ENCODE measurements at places on chromosomes 6 and 20. TPM values are rescaled to one million over a fixed set of nuclear protein-coding genes. Genes with fewer than 3 reads are reported as not detected.
A peak's percentile ranks its signal among the peaks of the same experiment; 100 is the strongest.

- H3K4me1 ChIP-seq: peaks cover 8% of the 10 kb centered on the region
- H3K27me3 ChIP-seq: no peaks in the 10 kb centered on the region
- H3K4me3 ChIP-seq: no peak overlapping the region
- H3K36me3 ChIP-seq: no peaks in the 10 kb centered on the region
- no peak for DNase-seq
- H3K27ac ChIP-seq: no peak overlapping the region
These were observed 901.0 kb upstream of the MAP3K7 start for GRCh38 chr6:91487696-91488392.

- no peaks in the 10 kb centered on the region for H3K27me3 ChIP-seq
- H3K27ac ChIP-seq: no peak overlapping the region
- no peaks in the 10 kb centered on the region for H3K36me3 ChIP-seq
- H3K4me3 ChIP-seq: no peak overlapping the region
These were observed 86.1 kb upstream of the SIRPA start for GRCh38 chr20:1809131-1809572.

DNA sequence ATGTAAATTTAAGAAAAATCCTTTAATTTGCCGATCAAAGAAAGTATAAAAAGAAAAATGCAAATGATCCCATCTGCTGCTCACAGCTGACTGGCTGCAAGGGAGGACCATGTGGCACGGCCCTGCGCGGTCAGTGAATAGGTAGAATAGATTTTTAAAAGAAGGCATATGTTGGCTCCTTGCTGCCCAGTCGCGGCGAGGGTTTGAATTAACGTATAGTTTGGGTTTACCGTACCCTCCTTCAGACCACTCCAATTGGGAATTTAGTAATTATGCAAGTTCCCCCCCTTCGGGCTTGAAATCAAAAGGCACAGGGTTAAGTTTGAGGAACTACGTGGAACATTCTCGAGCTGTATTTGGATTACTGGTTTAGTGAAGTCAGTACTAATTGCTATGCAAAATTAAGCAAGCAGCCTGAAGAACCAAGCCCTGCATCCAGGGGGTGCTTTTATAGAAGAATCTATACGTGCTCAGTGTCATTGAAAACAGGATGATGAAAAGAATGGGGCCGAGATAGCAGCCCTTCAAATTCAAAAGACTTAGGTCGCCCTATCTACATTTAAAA is 1.1 kb upstream of the BEND3 start:
- H3K27me3 ChIP-seq: peaks cover 25% of the 10 kb centered on the region
- H3K27ac ChIP-seq: no peak overlapping the region
- peak overlapping the region; percentile 68 for H3K4me3 ChIP-seq
- H3K36me3 ChIP-seq: no peaks in the 10 kb centered on the region
- H3K4me1 ChIP-seq: peaks cover 4% of the 10 kb centered on the region
- no peak for DNase-seq

GRCh38 chr20:5070081-5070480 is 49.7 kb downstream of the PCNA start:
- no peak overlapping the region for H3K4me3 ChIP-seq
- no peak for DNase-seq
- H3K4me1 ChIP-seq: peaks cover 6% of the 10 kb centered on the region
- no peak overlapping the region for H3K27ac ChIP-seq

DNA sequence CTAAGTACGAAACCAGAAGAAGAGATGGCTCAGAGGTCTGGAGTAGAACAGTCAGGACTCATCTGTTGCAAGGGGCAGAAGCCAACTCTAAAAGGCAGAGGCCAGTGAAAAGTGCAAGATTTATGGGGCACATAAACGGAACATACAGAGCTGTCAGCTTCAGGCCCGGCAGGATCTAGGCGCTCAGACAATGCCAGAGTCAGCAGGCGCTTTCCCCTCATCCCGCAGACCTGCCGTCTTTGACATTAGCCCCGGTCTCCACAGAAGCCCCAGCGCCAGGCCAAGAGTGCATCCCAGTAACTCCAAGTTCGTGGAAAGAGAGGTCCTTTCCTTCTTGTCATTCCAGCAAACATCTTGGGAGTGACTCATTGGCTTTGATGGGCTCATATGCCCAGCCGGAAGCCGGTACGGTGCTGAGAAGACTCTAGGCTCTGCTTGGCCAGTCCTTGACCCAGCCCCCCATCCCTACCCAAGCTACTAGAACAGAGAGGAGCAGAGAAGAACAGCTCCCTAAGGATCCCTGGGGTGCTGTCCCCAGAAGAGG is 260.9 kb downstream of the TAF4 start:
- no peak for DNase-seq
- H3K4me3 ChIP-seq: no peak overlapping the region
- peaks cover 75% of the 10 kb centered on the region for H3K27me3 ChIP-seq
- peaks cover 4% of the 10 kb centered on the region for H3K4me1 ChIP-seq
- no peak overlapping the region for H3K27ac ChIP-seq

DNA sequence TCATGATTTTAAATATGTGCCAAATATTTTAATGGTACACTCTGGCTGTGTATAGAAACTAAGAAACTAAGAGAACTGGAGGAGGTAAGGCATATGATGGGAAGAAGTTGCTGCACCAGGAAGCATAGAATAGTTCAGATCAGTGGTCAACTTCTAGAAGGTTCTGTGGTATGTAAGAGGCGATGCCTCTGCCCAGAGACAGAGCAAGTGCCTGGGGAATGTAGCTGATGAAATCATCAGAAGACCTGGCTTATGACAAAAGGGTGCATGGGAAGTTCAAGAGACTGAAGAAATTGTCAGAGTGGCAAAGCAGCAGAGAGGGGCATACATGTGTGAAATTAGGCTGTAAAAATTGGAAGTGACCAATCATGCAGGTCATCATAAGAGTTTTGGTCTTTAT is 580.8 kb downstream of the BMP2 start:
- no peaks in the 10 kb centered on the region for H3K4me1 ChIP-seq
- H3K4me3 ChIP-seq: no peak overlapping the region
- no peak for DNase-seq

- H3K36me3 ChIP-seq: no peaks in the 10 kb centered on the region
- peaks cover 22% of the 10 kb centered on the region for H3K4me1 ChIP-seq
- H3K27me3 ChIP-seq: no peaks in the 10 kb centered on the region
- no peak for DNase-seq
These were observed 176.5 kb downstream of the SLC16A10 start for GRCh38 chr6:111263837-111264236.

DNA sequence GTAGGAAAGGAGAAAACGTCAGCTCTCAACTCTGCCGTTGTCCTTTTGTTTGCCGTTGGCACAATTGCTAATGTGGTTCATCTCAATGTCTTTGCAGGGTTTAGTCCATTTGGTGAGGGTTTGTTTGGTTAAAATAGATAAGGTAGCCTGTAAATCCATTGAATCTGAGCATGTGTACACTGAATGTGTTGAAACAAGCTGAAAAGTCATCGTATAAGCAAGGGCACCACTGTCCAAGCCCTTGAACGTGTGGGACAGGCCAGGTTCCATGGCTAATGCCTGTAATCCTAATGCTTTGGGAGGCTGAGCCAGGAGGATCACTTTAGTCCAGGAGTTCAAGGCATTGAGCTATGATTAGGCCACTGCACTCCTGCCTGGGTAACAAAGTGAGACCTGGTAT is 224.7 kb upstream of the PLCB4 start:
- H3K36me3 ChIP-seq: no peaks in the 10 kb centered on the region
- H3K4me3 ChIP-seq: no peak overlapping the region
- H3K27ac ChIP-seq: no peak overlapping the region
- no peak for DNase-seq
- no peaks in the 10 kb centered on the region for H3K27me3 ChIP-seq

DNA sequence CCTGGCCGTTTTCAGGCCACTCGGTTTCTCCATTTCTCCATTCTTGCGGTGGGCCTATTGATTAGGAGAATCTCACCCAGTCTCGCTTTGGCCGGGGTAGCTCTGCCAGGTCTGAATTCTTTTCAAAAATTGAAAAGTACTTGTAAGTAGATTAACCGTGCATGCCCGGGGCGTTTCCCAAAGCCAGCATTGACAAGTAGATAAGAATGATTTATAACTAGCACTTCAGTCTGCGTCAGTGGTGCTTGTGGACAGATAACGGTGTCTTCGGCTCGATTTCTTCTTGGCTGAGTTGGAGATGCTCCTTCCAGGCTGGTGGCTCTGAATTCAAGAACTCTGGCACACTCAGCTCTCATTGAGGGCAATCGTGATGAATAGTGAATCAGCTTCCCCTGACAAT is 29.0 kb downstream of the SLC24A3 start:
- H3K36me3 ChIP-seq: no peaks in the 10 kb centered on the region
- H3K27ac ChIP-seq: no peak overlapping the region
- H3K4me3 ChIP-seq: no peak overlapping the region
- H3K4me1 ChIP-seq: no peaks in the 10 kb centered on the region

DNA sequence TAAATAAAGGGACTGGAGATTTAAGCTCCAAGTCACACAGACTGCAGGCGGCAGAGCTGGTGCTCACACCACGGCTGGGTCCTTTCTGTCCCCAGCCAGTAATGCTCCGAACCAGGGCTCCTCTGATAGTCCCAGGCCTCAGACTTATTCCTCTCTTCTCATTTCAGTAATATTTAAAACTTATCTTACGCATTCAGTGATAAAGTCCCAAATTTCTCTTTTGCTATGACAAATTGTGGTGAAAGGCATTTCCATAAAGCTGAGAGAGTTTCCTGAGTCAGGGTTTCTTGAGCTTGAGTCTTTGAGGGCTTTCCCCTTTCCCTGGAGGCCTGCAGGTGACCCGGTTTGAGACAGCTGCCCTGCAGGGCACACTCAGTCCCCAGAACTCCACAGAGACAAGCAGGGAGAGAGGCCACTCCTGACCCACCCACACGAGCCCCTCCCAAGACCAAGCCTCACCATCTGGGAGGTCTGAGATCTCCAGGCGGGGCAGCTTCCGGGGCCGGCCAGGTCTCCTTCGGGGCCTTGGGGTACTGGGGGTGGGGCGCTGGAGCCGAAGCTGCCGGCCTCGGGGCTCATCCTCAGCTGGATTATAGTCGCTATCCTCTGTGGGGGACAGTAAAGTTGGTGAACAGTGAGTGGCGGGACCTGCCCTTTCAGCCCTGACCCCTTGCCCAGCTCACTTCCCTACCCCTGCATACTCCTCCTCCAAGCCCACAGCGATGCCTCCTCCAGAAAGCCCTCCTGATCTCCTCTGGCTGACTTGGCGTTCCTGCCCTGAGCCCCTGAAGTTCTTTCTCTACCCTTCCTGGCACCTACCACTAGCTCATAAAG is 6.6 kb downstream of the ZNF335 start:
- H3K4me1 ChIP-seq: peaks cover 12% of the 10 kb centered on the region
- H3K27me3 ChIP-seq: no peaks in the 10 kb centered on the region
- no peak overlapping the region for H3K27ac ChIP-seq
- H3K36me3 ChIP-seq: peaks cover 96% of the 10 kb centered on the region
- DNase-seq: no peak

GRCh38 chr6:119764927-119765681 is 415.5 kb upstream of the MAN1A1 start:
- no peaks in the 10 kb centered on the region for H3K27me3 ChIP-seq
- H3K4me1 ChIP-seq: no peaks in the 10 kb centered on the region
- H3K36me3 ChIP-seq: no peaks in the 10 kb centered on the region
- no peak for DNase-seq
- H3K27ac ChIP-seq: no peak overlapping the region

DNA sequence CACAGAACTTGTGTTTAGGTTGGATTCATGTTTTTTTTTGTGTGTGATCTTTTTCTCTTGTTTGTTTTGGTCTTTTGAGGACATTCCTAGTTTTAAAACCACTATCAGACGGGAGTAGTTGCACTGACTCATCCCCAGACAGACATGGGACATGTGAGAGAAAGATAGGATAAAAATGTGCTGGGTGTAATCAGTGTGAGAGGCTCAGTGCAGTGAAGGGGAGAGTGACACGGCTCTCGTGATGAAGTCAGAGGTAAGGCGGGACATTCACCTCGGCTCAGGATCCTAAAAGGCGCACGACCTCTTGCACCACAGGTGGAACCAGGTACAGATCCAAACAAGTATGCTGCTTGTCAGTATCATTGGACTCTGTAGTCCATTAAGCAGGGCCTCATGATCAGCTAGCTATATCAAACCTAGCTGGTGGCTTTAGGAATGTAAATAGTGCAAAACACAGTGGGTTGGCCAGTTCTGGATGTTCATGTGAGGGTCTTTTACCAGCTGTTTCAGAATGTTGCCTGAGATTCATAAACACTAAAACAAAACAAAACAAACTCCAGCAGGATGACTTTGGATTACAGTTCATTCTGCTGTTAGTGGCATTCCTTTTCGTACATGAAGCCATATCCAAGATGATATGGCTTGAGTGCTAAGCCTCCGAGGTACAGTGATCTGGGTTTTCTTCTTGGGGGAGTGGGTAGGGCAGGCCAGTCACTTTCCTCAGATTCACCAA is 18.0 kb downstream of the FOXO3 start:
- peak overlapping the region; percentile 37 for H3K27ac ChIP-seq
- DNase-seq: no peak
- H3K27me3 ChIP-seq: no peaks in the 10 kb centered on the region
- no peak overlapping the region for H3K4me3 ChIP-seq
- no peaks in the 10 kb centered on the region for H3K36me3 ChIP-seq

DNA sequence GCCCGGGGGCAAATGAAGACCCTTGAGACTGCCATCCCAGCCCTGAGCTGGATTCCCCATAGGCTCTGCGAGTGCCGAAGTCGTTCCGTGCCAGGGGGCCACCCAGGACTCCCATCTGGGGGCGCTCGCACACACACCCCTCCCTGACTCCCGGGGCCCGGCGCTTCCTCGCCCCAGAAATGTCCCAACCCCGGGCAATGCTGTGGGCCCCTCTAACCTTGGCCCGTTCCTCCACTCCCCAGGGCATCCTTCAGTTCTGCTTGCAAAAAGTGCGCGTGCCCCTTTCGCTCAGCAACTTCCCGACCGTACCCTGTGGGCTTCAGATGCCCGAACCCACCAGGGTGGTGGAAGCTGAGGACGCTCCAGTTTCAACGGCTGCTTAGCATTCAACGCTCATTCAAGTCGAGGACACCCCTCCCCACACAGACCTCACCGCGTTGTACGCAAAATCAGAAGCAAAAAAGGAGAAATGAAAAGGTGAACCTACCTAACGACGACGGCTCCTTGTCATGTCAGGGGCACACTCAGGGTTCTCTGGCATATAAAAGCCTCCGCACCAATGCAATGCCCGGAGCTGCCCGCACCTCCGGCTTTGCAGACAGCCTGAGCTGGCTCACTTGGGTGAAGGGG is 25.3 kb downstream of the RIPOR2 start:
- H3K27me3 ChIP-seq: no peaks in the 10 kb centered on the region
- no peaks in the 10 kb centered on the region for H3K36me3 ChIP-seq
- peak overlapping the region; percentile 59 for H3K4me3 ChIP-seq
- H3K27ac ChIP-seq: peak overlapping the region; percentile 78

GRCh38 chr6:169246445-169246844 is 7.2 kb downstream of the THBS2 start:
- H3K27me3 ChIP-seq: peaks cover 6% of the 10 kb centered on the region
- H3K4me1 ChIP-seq: no peaks in the 10 kb centered on the region
- no peak overlapping the region for H3K27ac ChIP-seq
- no peak overlapping the region for H3K4me3 ChIP-seq

The MDFI gene
- total RNA-seq: 0.71 TPM

The RAD21L1 gene
- total RNA-seq: not detected

The CLIC5 gene
- total RNA-seq: 342 TPM

The PSMA7 gene
- 188 TPM for total RNA-seq

The KIAA0408 gene
- total RNA-seq: 1.4 TPM

The TRIM10 gene
- total RNA-seq: not detected

The GRM4 gene
- not detected for total RNA-seq

The PREP gene
- total RNA-seq: 26.8 TPM

The ZNF292 gene
- 29.5 TPM for total RNA-seq

All from heart right ventricle (tissue), 16 donors.